Right ventricle myocardium inferior (tissue), 1 donor: ENCODE measurements at places on chromosomes 13 and 19. TPM values are rescaled to one million over a fixed set of nuclear protein-coding genes. Genes with fewer than 3 reads are reported as not detected.

GRCh38 chr19:6519289-6519688 is 11.5 kb upstream of the TNFSF9 start:
- DNase-seq: no peak

URAD gene
- not detected for total RNA-seq

- no peak for DNase-seq
Measured at GRCh38 chr13:97342136-97342535, 91.8 kb upstream of the RAP2A start.

DOCK9 gene
- 34.9 TPM for total RNA-seq

SYNE4 gene
- 0.35 TPM for total RNA-seq

RFX1 gene
- total RNA-seq: 15.4 TPM
